ENCODE measurements at places on chromosomes 7 and 10.
A peak's percentile ranks its signal among the peaks of the same experiment; 100 is the strongest.

GRCh38 chr7:50210706-50211115 lies 93.8 kb upstream of the IKZF1 start:
- DNase-seq: peak; percentile 35
- no peak overlapping the region for H3K4me3 ChIP-seq
- H3K27me3 ChIP-seq: no peaks in the 10 kb centered on the region
- peaks cover 27% of the 10 kb centered on the region for H3K36me3 ChIP-seq

GRCh38 chr7:155227004-155227787 lies 70.5 kb upstream of the INSIG1 start:
- no peak for DNase-seq
- peaks cover 3% of the 10 kb centered on the region for H3K27me3 ChIP-seq
- peaks cover 2% of the 10 kb centered on the region for H3K4me1 ChIP-seq
- H3K36me3 ChIP-seq: no peaks in the 10 kb centered on the region
- H3K4me3 ChIP-seq: no peak overlapping the region
- no peak overlapping the region for H3K27ac ChIP-seq

DNA sequence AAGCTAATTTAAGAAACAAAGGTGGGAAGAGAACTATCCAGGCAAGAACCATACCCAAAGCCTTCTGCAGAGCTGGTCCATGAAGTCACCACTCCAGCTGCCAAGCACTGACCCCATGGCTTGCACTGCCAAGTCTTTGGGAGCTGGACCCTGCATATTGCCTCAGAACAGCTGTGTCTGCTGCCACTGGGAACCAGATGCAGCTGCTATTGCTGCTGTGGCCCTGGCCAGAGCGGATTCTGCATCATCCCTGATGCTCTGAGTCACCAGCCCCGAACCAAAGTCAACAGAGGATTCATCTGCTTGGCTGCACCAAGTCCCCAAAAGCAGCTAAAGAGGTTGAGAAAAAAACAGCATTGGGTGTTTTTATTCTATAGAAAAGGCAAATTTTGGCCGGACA lies 39.2 kb upstream of the GSAP start:
- no peak overlapping the region for H3K27ac ChIP-seq
- no peak overlapping the region for H3K4me3 ChIP-seq
- no peak for DNase-seq
- H3K36me3 ChIP-seq: no peaks in the 10 kb centered on the region
- H3K27me3 ChIP-seq: peaks cover 3% of the 10 kb centered on the region
- no peaks in the 10 kb centered on the region for H3K4me1 ChIP-seq

DNA sequence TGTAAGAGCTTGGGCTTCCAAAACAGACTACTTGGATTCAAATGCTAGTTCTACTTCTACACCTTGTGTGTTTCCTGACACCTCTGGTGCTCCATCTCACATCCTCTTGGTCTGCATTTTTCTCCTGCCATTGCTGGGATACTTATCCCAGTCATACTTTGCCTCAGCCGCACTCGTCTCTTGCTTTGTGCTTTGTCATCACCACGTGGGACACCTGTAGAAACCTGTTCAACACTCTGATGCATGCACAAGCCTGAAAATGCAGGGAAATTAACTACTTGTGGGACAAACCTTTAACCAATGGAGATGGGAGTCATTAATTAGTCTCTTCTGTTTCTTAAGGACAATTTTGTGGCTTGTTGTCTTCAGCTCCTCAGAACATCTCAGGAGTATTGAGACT lies 94.2 kb upstream of the PHYHIPL start:
- no peak overlapping the region for H3K27ac ChIP-seq
- no peak for DNase-seq
- no peak overlapping the region for H3K4me3 ChIP-seq

DNA sequence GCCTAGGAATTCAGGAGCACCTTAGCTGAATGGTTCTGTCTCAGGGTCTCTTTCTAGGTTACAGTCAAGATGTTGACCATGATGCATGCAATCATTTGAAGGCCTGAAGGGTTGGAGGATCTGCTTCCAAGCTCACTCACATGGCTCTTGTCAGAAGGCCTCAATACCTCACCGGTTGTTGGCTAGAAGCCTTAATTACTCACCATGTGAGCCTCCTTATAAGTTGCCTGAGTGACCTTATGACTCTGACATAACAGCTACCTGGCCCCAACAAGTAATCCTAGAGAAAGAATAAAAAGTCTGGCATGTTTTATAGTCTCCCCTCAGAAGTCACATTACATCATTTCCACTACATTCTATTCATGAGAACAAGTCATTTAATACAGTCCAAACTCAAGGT lies 3.4 kb upstream of the C1GALT1 start:
- no peaks in the 10 kb centered on the region for H3K27me3 ChIP-seq
- no peak overlapping the region for H3K4me3 ChIP-seq
- peaks cover 26% of the 10 kb centered on the region for H3K36me3 ChIP-seq
- peaks cover 7% of the 10 kb centered on the region for H3K4me1 ChIP-seq

- H3K4me3 ChIP-seq: no peak overlapping the region
- H3K36me3 ChIP-seq: no peaks in the 10 kb centered on the region
- DNase-seq: no peak
- H3K27me3 ChIP-seq: no peaks in the 10 kb centered on the region
- H3K27ac ChIP-seq: no peak overlapping the region
These were observed 196.7 kb downstream of the PRKG1 start for GRCh38 chr10:51270936-51271530.

GRCh38 chr7:118054529-118054928 lies 129.4 kb upstream of the LSM8 start:
- no peak overlapping the region for H3K27ac ChIP-seq
- H3K4me1 ChIP-seq: no peaks in the 10 kb centered on the region
- no peak for DNase-seq
- no peaks in the 10 kb centered on the region for H3K27me3 ChIP-seq
- H3K36me3 ChIP-seq: no peaks in the 10 kb centered on the region

DNA sequence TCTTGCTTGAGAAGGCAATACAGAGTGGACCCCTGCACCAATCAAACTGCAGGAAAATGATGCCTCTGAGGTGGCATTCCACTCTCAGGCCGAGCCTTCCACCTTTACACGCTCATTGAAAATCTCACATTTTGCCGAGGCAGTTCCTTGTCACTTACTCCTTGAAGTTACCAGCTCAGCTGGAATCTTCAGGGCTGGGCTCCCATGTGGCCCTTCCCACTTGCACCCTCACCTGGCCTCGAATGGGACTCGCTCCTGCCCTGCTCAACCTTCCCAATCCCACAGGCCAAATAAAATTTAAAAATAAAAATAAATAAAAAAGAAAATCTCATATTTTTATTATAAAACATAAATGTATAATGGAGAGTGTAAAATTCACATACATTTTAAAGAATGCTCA lies 790.7 kb upstream of the COBL start:
- DNase-seq: no peak
- no peaks in the 10 kb centered on the region for H3K4me1 ChIP-seq
- H3K36me3 ChIP-seq: no peaks in the 10 kb centered on the region
- no peaks in the 10 kb centered on the region for H3K27me3 ChIP-seq
- no peak overlapping the region for H3K27ac ChIP-seq

- peaks cover 77% of the 10 kb centered on the region for H3K27me3 ChIP-seq
- H3K4me3 ChIP-seq: peak overlapping the region; percentile 71
- DNase-seq: no peak
- no peaks in the 10 kb centered on the region for H3K36me3 ChIP-seq
- H3K4me1 ChIP-seq: peaks cover 30% of the 10 kb centered on the region
- no peak overlapping the region for H3K27ac ChIP-seq
These were observed 1.1 kb downstream of the CYP26A1 start for GRCh38 chr10:93074597-93075368.

DNA sequence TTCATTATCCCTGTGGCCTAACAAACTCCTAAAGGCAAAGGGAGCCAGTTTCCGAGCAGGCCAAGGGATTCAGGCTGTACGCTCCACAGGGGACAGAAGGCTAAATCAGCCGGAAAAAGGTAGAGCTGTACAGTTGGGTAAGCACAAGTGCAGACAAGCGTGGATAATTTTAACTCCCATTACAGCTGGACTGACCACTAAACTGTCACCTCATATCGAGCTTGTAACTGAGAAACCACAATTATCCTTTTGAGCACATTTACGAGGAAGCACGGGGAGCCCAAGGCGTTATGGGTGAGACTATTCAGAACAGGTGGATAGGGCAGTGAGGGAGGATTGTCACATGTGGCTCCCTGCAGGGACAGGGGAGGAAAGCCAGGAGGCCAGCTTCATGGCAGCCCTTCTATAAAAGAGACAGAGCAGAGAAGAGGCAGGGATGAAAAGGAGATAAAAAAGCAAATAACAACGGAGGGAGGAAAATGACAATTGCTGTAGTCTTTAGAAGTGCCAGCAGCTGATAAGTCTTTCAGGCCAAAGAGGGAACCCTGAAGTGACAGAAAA lies 288.0 kb downstream of the FGFR2 start:
- H3K4me1 ChIP-seq: no peaks in the 10 kb centered on the region
- H3K27me3 ChIP-seq: no peaks in the 10 kb centered on the region
- H3K4me3 ChIP-seq: no peak overlapping the region
- no peak for DNase-seq
- no peak overlapping the region for H3K27ac ChIP-seq
- no peaks in the 10 kb centered on the region for H3K36me3 ChIP-seq

DNA sequence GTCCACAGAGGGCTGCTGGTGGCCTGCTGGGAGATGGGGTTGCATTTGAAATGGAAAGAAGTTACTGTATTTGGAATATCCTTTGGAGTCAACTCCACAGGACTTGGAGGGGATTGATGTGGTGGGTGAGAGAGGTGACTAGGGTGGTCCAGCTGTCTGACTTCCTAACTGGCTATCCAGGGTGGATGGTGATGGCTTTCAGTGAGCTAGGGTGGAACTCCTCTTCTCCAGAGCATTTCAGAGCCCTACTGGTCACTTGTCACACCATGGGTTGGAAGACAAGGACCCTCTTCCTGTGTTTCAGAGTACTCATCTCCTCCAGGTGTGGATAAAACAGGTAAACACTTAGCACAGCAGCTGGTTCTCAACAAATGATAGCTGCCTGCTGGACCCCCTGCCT lies 3.3 kb upstream of the ADAMTS14 start:
- no peaks in the 10 kb centered on the region for H3K36me3 ChIP-seq
- peaks cover 25% of the 10 kb centered on the region for H3K27me3 ChIP-seq
- no peak overlapping the region for H3K27ac ChIP-seq
- H3K4me1 ChIP-seq: peaks cover 16% of the 10 kb centered on the region
- no peak overlapping the region for H3K4me3 ChIP-seq

All from activated CD8-positive, alpha-beta T cell treated with anti-CD3 and anti-CD28 coated beads, Interleukin-2, amount 10 ng/mL, durations not matched to agents 7 days and 5 days (primary cell).